ENCODE measurements at places on chromosomes 2 and 18.

GRCh38 chr2:108607706-108608301 lies 73.5 kb downstream of the LIMS1 start:
- no peak for DNase-seq

DNA sequence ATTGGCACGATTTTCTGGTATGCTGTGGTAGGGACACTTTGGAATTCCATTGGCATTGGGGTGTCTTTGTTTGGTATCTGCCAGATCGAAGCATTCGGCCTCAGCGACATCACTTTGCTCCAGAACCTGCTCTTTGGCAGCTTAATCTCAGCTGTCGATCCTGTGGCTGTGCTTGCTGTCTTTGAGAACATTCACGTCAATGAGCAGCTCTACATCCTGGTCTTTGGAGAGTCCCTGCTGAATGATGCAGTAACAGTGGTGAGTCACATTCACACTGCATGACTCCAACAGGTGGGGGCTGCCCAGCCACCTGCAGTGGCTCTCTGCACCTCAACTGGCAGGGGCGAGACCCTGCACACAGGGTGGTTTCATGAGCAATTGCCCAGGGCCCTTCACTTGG lies 38.4 kb downstream of the SLC9A2 start:
- no peak for DNase-seq

DNA sequence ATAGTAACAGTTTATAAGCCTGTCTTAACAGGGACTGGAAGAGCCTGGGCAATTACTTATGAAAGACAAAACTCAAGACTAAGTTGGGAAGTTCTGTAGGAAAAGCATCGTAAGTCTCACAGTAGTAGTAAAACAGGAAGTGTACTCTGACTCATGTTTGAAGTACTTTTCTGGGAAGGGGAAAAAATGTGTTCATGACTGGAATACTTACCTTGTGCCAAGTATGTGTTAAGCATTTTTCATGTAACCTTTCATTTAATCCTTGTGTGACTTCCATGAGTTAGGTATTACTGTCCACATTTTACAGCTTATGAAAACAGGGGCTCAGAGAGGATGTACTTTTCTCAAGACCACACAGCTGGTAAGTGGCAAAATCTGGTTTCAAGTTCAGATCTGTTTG lies 13.7 kb upstream of the SKOR2 start:
- no peak for DNase-seq

GRCh38 chr18:57437402-57437765 lies 2.2 kb downstream of the ONECUT2 start:
- DNase-seq: no peak

GRCh38 chr2:15049096-15049993 lies 416.8 kb downstream of the LRATD1 start:
- DNase-seq: no peak

DNA sequence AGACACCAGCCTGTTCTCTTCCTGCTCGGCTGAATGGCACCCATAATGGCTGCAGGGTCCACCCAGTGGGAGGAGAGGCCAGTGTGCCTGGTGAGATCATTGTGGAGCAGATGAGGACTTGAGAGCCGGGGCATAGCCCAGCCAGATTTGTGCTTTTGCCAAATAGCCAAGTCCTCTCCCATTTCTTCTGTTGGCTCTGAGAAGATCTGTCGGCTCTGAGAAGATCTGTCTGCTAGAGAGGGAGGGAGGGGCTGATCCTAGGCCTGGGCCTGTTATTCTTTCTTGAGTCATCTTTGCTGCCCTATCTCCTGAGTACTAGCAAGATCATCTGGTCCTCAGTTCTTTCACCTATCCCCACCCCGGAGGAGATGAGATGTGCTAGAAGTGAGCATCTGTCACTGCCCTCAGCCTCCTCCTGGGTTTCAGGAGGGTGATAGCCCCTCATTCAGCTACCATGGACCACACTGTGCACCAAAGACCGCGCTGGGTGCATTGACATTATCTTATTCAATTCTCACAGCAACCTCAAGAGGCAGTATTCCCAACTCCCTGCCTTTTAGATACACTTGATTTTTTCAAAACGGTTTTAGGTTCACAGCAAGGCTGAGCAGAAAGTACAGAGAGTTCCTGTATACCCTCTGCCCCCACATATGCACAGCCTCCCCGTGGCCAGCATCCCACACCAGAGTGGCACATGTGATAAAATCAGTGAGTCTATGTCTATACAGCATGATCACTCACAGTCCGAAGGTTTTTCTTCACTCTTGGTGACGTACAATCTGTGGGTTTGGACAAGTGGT lies 98.6 kb downstream of the CAPN13 start:
- DNase-seq: no peak

GRCh38 chr18:9906481-9906880 lies 7.3 kb upstream of the VAPA start:
- no peak for DNase-seq

DNA sequence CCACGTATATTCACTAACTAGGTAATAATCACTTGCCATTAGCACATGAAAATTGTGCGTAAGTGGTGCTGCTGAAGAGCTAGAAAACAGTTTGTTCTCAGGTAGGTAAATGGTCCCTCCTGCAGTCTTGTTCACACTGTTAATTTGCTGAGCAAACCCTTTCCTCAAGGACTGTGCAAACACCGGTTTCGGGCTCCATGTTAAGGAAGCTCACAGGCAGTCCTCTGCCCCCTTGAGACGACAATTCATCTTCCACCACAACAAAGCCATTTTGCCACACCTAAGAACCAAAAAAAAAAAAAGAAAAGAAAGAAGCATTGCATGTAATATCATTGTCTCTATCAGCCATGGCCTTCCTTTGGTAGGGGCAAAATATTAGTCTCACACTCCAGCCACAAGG lies 193.9 kb downstream of the BCL11A start:
- no peak for DNase-seq

DNA sequence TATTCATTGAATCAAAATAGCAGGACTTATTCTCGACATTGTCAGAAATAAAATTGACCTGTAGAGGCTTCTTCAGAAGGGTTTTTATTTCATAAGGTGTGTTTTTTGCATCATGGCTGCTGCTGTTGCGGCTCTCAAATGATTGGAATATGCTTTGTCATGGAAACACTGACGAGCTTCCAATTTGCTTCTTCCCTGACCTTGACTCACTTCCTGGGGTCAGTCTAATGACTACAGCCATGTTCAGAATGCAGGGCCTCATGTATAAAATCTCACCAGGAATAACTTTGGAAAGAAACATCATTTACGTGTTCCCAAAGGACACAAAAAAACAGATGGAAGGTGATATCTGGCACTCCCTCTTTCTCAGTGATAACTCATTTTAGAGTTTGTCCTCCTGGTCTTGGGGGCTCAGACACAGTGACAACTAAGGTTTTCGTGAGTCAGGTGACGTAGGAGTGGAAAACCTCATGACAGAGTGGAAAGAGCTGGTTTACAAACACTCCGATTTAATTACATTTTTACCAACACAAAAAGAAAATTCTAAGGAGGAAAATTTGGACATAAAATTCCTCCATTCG lies 467.0 kb upstream of the RAB12 start:
- no peak for DNase-seq

DNA sequence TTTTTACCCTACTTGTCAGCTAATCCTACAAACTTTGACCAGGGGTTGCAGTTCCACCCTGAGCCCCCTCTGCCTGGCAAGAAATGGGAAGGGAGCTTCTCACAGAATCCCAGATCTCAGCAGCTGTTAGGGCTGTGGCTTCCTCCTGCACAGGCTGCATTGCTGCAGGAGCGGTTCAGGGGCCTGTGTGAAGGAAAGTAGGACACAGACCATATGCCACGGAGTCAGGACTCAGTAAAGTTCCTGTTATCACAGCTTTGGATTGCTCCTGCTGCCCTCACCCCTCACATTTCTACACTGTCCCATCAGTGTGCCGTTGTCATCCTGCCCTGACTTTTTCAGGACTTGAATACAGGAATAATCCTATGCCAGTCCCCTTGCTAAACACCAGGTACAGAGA lies 62.8 kb upstream of the SP3 start:
- DNase-seq: no peak

DNA sequence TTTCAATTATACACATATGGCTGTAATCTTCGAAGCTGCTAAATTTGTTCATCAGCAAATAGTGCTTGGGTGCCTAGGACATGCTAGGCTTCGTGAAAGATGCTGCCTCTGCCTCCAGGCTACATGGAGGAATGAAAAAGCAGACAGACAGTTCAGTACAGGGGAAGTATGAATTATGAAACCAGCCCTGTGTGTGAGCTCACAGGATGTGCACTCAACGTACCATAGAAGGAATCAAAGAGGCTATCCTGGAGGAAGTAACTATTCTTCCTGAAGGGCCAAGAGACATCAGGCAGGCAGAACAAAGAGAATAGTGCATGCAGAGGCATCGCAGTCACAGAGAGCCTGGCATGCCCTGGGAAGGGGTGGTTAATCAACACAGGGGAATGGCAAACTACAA lies 61.4 kb downstream of the DYM start:
- no peak for DNase-seq

DNA sequence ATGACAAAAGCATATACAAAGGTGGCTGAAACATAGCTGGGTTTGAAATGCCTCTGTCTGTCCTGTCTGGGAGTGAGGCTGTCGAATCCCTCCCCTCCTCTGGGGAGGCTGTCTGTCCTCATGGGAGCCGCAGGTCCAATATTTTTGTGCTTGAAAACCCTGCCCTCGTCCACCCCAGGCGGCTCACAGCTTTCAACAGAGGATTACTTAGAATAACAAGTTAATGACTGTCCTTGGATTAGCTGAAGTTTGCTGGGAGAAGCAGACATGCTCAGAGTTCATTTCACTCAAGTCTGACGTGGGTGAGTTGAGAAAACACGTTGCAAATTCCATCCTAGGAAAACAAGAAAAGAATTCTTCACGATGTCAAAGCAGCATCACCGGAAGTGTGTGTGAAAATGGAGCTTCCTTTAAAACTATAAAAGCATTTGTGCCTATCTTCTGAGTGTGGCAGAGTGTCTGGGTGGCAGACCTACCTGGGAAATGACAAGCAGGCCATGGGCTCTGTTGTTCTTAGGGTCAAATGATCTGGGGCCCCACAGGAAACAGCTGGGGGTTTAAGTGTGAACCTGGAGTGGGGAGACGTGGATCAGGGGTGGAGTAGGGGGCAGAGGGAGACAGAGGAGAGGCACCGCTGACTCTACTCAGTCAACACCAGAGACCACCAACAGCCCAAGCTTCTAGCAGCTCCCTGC lies 77.1 kb downstream of the DDX1 start:
- no peak for DNase-seq

DNA sequence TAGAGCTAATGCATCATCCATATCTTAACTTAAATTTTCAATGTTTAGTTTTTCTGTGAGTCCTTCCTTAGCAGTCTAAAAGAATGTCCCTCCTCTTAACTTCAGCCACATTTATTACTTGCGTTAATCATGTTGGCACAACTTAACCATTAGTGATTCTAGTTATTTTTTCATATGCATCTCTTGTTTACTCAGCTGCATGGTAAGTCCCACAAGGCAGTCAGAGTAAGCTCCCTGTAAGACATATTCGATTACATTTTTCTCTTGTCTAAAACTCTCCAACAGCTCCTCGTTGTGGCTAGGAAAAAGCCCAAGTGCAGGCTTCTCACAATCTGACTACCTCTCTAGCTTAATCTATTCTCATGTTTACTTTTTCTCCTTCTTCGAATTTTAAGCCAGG lies 2045.3 kb upstream of the PIK3C3 start:
- no peak for DNase-seq

DNA sequence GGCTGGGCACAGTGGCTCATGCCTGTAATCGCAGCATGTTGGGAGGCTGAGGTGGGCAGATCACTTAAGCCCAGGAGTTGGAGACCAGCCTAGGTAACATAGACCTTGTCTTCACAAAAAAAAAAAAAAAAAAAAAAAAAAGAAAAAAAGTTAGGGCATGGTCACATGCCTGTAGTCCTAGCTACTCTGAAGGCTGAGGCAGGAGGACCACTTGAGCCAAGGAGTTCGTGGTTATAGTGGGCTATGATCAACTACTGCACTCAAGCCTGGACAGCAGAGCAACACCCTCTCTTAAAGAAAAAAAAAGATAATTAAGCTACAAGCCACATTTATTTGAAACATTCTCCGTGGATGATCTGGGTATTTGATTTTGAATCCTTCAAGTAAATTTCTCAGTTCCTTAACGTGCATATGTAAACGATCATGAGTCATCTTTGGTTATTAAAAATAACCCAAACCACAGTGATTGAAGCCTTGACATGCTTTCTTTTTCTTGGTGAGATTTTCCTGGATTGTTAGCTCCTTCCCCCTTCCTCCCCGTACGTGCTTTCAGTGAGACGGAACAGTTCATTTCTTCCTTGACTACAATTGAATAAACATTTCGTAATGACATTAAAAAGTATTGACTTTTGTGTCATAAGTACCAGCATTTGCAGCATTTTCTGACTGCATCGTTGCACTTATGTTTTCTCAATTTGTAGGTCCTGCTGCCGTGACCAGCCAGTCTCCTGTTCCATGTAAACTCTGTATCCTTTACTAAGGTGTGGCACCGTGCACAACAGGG lies 20.3 kb downstream of the RMC1 start:
- DNase-seq: no peak

- no peak for DNase-seq
Measured at GRCh38 chr2:36389091-36389564, 33.5 kb downstream of the CRIM1 start.

DNA sequence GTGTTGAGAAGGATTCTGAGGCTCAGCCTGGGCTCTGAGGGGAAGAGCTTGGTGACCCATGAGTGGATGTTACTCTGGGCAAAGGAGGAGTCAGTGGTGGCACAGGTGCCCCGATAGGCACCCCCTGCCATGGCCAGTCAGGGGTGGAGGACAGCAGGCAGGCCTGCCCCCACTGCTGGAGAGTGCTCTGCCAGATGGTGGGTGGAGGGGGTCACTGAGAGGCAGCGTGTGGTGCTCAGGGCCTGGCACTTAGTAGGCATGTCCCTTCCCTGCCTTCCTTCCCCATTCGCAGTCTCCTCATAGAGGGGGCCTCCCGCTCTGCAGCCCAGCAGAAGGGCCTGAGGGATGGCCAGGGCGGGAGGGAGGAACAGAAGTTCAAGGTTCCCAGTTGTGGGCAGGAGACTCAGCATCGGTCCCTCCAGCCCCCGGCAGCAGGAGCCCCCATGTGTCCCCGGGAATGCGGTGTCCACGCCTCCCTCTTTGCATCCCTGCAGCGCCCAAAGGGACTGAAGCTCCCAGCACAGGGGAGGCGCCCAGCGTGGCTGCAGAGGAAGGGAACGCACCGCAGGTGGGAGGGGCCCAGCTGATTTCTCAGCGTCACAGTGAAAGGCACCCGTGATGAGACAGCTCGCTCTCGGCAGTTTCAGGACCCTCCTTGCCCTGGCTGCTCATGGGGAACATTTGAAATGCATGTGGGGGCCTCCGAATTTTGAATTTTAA lies 5.7 kb upstream of the SNED1 start:
- no peak for DNase-seq

GRCh38 chr2:218547978-218548377 lies 20.2 kb downstream of the USP37 start:
- no peak for DNase-seq

GRCh38 chr2:182208421-182208820 lies 218.4 kb downstream of the PDE1A start:
- no peak for DNase-seq

DNA sequence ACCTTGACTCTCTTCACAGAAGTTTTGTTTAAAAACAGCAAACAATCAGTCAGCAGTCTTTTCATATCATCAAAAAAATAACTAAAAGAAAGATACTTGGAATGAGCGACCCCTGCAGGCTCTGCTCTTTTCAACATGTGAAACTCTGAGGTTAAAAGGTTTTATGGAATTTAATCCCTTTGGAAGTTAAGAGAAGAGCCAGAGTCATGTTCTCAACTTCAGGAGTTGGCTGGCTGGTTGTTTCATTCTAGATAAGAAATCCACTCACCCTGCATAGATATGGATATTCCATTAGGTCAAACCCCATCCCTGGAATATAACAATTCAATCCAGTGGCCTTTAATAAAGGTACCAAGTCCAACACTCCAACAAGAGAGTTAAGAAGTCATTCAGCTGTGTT lies 115.6 kb upstream of the RMDN2 start:
- no peak for DNase-seq

GRCh38 chr2:118812552-118812951 lies 34.9 kb downstream of the EN1 start:
- DNase-seq: no peak
